ENCODE measurements at places on chromosomes 6 and 20. TPM values are rescaled to one million over a fixed set of nuclear protein-coding genes. Genes with fewer than 3 reads are reported as not detected.

The IGF2R gene
- 51.9 TPM for total RNA-seq

The TMEM74B gene
- total RNA-seq, result 0.13 TPM

The C4B gene
- total RNA-seq, result 7.4 TPM

The GGTLC1 gene
- total RNA-seq, result not detected

The SLC17A2 gene
- total RNA-seq, result not detected

The RMND1 gene
- 18.9 TPM for total RNA-seq

The SIM1 gene
- not detected for total RNA-seq

The NTSR1 gene
- total RNA-seq, result 0.06 TPM

The TSPYL1 gene
- 78.3 TPM for total RNA-seq

The SIRPA gene
- 20.2 TPM for total RNA-seq

The CYP24A1 gene
- total RNA-seq, result 12.3 TPM

The HSF2 gene
- 6.2 TPM for total RNA-seq

The CALHM4 gene
- not detected for total RNA-seq

The GJE1 gene
- total RNA-seq, result not detected

The EHMT2 gene
- total RNA-seq, result 34.5 TPM

The LHFPL5 gene
- total RNA-seq, result not detected

The TSPO2 gene
- not detected for total RNA-seq

The DACT2 gene
- 2.5 TPM for total RNA-seq

The PXDC1 gene
- total RNA-seq, result 18.5 TPM

The ARMC12 gene
- total RNA-seq, result 0.26 TPM

The SLC2A10 gene
- total RNA-seq, result 4.1 TPM

The BRPF3 gene
- total RNA-seq, result 16.8 TPM

The NOX3 gene
- total RNA-seq, result not detected

The C20orf141 gene
- total RNA-seq, result not detected

The SLC17A1 gene
- total RNA-seq, result not detected

The TBX18 gene
- 4.4 TPM for total RNA-seq
